ENCODE measurements at places on chromosomes 11 and 22.

DNA sequence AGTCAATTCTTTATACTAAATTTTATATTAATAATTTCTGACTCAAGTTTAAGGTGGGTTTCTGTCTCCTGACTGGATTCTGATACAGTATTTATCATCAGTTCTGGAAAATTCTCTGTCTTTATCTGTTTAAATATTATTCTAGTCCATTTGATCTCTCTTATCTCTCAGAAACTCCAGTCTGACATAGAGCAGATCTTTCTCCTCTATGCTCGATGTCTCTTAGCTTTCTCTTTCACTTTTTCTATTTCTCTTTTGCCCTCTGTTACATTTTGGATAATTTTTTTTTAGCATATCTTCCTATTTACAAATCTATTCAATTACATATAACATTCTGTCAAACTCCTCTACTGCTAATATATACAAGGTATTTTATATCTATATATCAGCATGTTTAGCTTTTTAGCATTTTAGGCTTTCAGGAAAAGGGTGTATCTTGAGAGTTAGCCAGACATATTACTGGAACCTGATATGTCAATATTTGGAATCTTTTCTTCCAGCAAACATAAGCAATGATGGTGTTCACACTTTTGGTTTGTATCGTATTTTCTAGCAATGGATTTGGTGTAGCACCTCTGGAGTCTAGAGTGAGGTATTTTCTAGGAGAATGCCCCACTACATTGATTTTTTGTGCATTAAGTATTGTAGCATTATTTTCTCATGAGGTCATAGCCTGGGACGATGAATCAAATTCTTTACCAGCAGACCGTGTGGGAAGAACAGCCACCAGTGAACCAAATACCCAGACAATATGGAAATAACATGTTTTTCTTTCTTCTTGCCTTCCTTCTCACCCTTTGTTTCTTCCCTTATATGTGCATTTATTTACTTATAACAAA lies 4.1 kb upstream of the NNMT start:
- no peak for DNase-seq

DNA sequence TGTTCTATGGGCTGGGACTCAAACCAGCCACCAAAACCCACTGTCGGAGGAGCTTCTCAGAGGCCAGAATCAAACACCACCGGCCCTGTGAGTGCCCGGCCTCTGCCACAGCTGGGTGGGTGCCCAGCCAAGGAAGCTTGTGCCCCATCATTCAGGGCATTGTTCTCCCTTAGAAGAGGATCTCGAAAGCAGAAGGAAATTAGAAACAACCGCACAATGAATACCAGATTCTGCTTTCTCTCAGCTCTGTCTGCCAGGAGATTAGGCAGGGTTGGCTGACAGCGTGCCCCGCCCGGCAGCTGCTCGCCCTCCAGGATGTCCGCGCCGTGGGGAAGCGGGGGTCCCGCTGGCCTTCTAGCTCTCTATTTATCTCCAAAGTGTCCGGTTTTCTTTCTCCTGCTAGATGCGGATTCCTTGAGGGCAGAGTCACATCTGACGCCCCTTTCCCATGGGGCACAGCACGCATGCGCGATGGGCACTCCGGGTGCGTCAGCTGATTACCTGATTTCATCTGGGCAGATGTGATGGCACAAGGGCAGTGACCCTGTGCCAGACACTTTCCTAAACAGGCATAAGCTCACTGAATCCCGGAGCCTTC lies 25.5 kb downstream of the SCGB1A1 start:
- peak; percentile 57 for DNase-seq

- no peak for DNase-seq
Measured at GRCh38 chr11:62144641-62145255, 20.9 kb downstream of the INCENP start.

DNA sequence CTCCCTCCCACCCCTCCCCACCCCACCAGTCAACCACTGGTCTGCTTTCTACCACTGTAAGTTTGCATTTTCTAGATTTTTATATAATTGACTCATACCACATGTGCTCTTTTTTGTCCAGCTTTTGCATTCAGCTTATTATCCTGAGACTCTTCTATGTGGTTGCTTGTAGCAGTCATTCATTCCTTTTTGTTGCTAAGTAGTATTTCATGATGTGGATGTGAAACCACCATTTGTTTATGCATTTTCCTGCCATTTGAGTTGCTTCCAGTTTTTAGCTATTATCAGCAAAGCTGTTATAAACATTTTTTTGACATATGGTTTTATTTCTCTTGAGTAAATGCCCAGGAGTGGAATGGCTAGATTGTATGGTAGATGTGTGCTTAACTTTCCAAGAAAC lies 77.0 kb upstream of the FGF3 start:
- no peak for DNase-seq

GRCh38 chr11:6200975-6201374 lies 2.0 kb downstream of the OR52W1 start:
- peak; percentile 76 for DNase-seq

GRCh38 chr11:12770435-12770834 lies 96.2 kb downstream of the TEAD1 start:
- DNase-seq, result no peak

DNA sequence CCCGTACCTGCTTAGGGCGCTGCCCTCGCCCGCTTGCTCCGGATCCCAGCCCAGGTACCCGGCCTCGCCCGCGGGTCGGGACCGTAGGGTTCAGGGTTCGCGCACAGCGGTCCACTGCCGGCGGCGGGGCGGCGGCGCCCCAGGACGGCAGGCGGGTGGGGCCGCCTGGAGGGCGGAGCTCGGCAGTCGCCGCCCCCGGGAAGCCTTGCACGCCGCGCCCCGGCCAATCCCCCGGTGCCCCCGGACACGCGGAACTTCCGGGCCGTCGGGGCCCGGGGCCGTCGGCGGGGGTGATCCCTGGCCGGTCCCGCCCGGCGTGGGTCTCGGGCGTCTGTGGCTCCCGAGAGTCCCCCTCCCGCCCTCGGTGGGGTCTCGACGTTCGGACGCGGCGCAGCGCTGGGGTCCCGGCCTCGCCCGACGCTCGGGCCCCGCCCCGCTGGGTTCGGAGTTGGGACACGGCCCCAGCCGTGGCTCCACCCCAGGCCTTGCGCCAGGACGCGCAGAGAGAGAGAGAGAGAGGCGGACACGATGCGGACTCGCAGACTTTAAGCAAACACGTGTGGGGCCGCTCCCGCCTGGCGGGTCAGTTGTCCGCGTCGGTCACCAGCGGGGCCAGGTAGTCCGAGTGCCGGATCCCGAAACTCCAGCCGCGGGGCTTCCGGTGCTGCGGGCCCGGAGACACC lies at the start of gene TYMP:
Gene TYMP (minus strand): TSS at position 116 of the 683 bp plus-strand sequence. CDS start 303 bp downstream, outside the sequence.
- DNase-seq, result peak; percentile 81

DNA sequence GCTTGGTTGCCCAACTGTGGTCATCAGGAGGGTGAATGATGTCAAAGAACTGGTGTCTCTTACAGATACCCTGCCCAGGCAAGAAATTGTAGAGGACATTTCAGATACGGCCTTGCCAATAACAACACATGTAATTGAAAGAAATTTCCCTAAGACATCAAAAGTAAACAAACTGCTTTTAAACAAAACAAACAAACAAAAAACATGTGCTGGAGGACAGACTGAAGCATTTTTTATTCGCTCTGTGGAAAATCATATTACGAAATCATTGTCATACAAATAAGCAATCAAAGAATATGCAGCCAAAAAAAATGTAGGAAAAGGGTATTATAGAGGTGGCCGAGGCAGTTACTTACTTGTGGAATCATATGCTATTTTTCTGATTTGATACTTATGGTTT lies 52.1 kb upstream of the MYEOV start:
- no peak for DNase-seq

DNA sequence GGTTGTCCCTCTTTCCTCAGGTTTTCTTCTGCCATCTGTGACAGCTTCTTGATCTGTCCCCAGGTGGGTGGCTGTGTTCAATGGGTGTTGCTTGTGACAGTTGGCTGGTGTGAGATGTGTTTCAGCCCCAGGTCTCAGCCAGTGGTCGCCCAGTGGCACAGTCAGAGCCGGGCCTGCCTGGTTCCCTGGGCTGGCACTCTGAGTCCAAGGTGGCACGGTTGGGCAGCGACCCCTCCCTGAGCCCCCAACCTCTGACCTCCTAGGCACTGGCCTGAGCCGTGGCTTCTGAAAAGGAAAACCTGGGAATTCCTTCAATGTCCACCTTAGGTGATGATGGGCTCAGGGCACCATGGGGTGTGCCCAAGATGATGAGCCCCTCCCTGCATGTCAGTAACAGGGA lies 14.0 kb upstream of the PRODH start:
- DNase-seq, result no peak

- DNase-seq, result peak; percentile 68
Measured at GRCh38 chr11:123246749-123247495, 51.9 kb upstream of the CLMP start.

DNA sequence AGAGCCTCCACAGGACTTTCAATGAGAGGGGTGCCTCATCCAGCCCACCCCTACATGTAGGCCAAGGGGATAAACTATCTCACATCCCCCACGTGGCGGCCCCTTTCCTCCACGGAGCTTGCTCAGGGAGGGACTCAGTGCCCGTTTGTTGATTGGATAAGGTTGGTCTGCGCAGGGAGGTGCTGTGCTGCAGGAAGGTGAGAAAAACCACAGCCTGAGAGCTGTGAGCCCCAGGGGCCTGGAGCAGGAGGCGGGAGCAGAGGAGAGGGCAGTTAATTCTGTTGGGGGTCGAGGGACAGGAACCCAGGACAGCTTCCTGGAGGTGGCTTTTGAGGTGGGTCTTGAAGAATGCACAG lies 31.9 kb upstream of the ATXN10 start:
- DNase-seq, result no peak
